ENCODE measurements at places on chromosomes 12 and 14. TPM values are rescaled to one million over a fixed set of nuclear protein-coding genes. Genes with fewer than 3 reads are reported as not detected.

Gene HOTAIR
- total RNA-seq: not detected

Gene BTBD7
- total RNA-seq: 64.6 TPM

Gene INHBE
- not detected for total RNA-seq

Gene SLC25A21
- 2.1 TPM for total RNA-seq

Gene ACOT6
- not detected for total RNA-seq

Gene ST8SIA1
- total RNA-seq: 33.4 TPM

Gene METTL3
- total RNA-seq: 71.3 TPM

Gene B3GNT4
- total RNA-seq: 8.5 TPM

Gene SMAGP
- 1.4 TPM for total RNA-seq

Gene FOXM1
- total RNA-seq: 2.5 TPM

Gene MAP1LC3B2
- 2.1 TPM for total RNA-seq

Gene MFAP5
- not detected for total RNA-seq

Gene CABP1
- 3.2 TPM for total RNA-seq

Gene HVCN1
- total RNA-seq: 6.9 TPM

Gene DDX54
- total RNA-seq: 20.5 TPM

Gene C14orf180
- total RNA-seq: 0.92 TPM

Gene OR4E2
- not detected for total RNA-seq

Gene IKBIP
- 10.1 TPM for total RNA-seq

Gene LLPH
- total RNA-seq: 7.2 TPM

Gene LTBP2
- 1.2 TPM for total RNA-seq

Measured in diencephalon (tissue), 1 donor.